Stimulated activated CD8-positive, alpha-beta memory T cell treated with anti-CD3 and anti-CD28 coated beads, Interleukin-7, amount 100 ng/mL, for 24 hours (primary cell): ENCODE measurements at places on chromosomes 13 and 19.

- no peak for DNase-seq
Measured at GRCh38 chr19:43625918-43626579, 6.6 kb upstream of the ZNF428 start.

- no peak for DNase-seq
Measured at GRCh38 chr13:26722321-26722720, 38.3 kb downstream of the GPR12 start.

DNA sequence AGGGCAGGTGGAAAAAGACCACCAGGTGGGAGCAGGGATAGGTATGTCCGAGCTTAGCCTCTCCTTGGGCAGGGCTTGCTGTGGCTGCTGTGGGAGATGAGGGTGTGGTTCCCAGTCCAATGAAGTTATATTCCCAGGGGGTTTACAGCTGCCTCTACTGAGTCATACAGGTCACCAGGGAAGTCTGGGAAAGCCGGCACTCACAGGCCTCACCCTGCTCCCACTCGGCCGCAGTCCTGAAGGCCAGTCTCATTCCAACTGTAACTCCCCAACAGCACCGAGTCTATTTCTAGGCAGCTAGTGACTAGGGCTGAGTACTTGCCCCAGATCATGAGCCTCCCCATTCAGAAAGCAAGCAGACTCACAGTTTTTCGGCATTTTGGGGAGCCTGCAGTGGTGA lies 77.1 kb downstream of the FNDC3A start:
- DNase-seq = no peak

DNA sequence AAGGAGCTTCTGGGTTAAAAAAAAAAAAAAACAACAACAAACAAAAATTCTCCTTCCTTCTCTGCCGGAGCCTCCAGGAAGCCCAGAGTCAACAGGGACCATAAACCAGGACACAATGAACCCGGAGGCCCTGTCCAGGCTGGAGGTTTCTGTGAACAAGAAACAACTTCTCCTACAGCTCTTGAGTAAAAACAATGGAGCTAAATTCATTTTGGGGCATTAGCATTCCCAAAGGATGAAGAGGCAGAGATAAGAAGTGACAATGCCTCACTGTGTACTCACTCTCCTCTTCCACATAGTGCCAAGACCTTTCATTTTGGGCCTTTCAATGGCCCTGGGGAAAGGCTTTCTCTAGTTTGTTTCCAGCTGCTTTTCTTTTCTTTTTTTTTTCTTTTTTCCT lies 9.0 kb downstream of the RHPN2 start:
- DNase-seq = no peak
